ENCODE measurements at places on chromosomes 11 and 22.

DNA sequence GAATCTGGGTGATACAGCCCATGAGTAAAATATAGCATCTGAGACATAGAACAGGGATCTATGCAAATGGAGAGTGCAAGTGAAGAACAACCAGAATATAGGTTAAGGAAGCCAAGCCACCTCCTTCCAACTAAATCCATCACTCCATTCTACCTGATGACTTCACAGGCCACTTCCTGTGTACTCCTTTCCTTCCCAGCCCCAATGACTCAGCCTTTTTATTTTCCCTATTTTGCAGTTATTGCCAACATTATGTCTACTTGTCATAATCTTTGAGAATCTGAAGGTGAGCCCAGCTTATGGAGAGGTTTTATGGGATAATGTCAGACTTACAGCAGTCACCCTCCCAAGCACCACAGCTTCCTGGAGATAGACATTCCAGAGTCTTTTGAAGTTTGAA is 1.4 kb upstream of the OR52M1 start:
- no peak for DNase-seq

- DNase-seq: no peak
Measured at GRCh38 chr11:73716153-73717056, 44.5 kb downstream of the RAB6A start.

GRCh38 chr11:12389676-12390657 is 12.6 kb downstream of the PARVA start:
- no peak for DNase-seq

DNA sequence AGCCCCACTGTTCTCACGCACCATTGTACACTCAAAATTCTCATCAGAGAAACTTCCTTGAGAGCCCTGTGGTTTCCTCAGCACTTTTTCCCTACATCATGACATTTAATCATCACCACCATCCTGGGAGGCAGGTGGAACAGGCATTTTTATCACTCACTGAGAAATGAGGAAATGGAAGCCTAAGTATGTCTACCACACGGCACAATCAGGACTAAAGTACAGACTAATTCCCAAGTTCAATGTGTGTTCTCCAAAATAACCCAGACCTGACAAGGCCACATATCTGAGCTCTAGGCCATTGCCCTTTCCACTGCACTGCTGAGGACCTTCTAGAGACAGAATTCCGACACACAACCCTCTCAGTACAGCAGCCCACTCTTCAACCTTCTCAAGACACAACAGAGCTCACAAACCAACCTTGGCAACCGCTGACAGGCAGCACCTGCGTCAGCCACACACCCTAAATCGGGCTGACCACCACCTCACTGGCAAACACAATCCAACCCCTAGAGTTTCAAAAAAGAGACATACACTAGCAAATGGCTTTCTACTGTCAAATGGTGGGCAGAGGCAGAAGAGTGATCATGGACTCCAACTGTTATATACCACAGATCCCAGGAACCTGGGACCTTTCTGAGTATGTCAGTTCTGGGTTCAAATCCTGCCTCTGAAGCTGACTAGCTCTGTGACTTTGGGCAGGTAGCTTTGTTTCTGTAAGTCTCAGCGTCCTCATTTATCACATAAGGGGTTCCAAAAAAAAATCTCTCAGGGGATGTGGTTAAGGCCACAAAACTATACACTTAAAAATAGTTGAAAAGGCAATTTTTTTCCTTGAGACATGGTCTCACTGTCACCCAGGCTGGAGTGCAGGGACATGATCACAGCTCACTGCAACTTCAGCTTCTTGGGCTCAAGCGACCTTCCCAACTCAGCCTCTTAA is 16.3 kb downstream of the SMCO4 start:
- DNase-seq: no peak

DNA sequence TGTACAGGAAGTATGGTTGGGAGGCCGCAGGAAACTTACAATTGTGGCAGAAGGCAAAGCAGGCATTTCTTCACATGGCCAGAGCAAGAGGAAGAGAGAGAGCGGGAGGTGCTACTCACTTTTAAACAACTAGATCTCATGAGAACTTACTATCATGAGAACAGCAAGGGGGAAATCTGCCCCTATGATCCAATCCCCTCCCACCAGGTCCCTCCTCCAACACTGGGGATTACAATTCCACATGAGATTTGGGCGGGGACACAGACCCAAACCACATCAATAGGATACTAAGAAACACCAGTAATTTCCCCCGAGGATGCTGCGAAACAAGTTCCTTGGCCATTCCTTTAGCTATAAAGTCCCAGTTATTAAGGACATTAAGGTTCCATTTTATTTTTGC is 94.1 kb upstream of the SC5D start:
- DNase-seq: no peak

DNA sequence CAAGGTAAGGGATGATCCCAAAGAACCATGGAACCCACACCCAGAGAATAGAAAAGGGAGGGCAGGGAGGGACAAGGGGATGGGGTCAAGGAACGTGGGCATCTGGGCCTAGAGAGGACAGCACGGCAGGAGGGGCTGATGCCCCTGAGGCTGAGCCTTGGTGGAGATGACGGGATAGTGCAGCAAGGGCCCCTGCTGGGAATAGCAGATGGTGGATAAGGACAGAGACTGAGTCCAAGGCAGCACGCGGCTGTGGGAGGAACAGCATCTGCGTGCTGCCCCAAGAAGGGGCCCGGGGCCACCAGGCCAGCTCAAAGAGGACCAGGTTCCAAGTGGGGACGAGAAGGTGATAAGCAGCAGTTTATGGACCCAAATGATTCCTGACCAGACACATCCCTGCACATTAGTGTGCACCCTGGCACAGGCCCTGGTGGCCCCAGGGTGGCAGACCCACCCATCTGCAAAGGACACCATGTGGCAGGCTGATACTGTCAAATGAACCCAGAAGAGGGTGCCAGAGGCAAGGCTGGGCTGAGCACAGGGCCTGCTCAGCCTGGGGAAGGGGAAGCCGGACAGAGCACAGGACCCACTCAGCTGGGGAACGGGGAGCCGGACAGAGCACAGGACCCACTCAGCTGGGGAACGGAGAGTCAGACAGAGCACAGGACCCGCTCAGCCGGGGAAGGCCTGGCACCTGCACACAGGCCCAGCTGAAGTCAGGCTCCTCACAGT is 12.8 kb upstream of the TESMIN start:
- DNase-seq: no peak

DNA sequence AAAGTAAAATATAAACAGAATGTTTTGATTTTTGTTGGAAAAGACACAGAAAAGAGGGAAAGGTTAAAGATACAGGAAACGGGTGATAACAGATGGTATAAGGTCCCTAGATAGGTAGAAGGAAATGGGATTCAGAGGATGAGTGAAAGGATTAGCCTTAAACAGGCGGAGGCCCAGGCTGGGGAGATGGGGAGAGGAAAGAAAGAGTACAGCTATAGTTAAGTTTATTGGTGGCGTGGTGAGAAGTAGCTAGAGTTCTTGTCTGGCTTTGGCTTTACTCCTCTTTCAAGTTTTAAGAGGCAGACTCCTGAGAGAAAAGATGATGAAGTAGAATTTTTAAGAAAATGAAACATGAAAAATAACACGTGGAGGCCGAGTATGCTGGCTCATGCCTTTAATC is 13.7 kb downstream of the ZBTB44 start:
- no peak for DNase-seq

DNA sequence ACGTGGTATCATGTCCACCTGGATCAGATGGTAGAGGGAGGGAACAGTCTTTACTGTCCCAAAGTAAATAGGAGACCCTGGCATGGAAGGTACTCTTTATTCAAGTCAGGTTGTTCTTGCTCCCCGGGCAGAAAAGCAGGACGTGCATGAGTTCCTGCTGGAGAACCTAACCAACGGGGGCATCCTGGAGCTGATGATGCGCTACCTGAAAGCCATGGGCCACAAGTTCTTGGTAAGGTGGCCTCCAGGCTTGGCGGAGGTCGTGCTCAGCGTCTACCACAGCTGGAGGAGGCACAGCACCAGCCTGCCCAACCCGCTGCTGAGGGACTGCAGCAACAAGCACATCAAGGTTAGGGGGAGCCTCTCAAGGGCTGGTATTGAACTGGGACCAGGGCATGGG is 48.7 kb downstream of the CABIN1 start:
- DNase-seq: no peak

DNA sequence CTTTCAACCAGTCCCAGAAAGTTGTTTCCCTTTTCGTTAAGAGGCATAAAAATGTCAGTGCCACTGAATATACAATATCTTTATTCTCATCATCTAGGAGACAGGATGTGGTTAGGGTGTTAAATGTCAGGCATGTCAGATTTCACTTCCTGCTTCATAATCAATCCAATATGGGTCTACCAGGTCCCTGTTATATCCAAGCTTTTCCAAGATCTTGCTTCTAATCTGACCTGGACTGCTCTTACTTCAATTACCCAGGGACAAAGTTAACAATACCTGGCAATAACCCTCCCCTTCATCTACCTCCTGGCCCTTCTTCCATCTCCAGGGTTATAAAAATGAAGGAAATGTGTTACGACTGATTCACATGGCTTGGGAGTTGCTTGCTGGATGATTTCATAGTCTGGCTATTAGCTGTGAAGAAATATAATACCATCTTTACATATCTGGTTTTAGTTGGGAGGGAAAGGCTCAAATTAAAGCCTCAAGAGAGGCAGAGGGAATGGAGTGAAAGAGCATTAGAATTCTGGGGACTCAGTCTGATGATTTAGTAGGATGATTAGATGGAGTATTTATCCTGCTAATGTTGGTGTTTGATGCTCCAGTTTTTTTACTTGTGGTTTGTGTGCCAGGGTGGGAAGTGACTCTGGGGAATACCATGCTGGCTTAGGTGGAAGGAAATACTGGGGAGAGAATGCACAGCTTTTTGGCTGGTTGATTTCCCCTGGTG is 534.3 kb downstream of the ETS1 start:
- no peak for DNase-seq

DNA sequence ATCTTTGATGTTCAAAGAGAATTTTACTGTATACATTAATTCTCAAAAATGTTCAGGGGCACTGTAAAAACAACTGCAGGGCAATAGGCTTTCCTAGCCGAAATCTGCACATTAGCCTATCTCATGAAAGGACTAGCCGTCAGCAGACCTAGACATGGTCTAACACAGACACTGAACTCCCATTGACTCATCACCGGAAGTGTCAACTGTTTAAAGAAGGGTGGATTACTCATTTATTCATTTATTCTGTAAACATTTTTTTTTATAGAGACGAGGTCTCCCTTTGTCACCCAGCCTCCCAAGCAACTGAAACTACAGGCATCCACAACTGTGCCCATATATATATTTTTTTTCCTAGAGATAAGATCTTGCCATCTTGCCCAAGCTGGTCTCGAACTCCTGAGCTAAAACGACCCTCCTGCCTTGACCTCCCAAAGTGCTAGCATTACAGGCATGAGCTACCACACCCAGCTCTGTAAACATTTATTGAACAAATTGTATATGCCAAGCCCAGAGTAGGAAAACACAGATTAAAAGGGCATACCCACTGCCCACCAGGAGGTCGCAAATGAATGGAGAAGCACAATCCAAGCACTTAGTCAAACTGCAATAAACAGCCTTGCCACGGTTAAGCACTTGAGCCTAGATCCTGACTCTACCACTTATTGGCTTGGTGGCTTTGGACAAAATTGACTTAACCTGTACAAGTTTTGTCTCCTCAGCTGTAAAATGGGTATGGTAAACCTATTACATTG is 26.6 kb downstream of the RAB30 start:
- DNase-seq: no peak

- no peak for DNase-seq
Measured at GRCh38 chr11:88280673-88281316, 56.7 kb downstream of the CTSC start.

DNA sequence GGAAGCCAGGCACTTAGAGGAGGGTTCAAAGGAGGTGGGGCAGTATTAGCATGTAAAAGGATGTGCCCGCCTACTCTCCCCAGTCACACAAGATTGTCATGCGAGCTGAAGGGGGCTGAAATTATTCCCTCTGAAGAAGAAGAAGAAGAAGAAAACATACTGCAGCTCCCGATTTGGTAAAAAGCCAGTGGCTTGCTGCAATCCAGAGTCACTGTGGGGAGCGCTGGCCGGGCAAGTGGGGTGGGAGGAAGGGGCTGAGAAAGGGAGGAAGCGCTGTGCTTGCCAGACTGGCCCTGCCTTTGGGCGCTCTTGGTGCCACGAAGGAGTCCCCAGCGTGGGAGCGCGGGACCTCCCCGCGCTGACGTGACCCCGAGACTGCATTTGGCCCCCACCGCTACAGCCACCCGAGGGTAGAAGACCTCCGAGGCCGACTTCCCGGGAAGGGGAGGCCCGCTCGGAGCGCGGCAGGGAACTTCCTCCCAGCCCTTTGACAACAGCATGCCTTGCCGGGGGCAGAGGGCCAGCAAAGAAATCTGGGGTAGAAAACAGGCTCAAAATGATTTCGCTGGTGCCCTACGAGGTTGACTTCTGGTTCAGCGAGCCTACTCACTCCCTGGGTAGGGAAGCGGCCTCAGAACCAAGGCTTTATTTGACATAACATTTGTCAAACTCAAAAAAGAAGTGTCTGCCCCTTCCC is 906.3 kb downstream of the DLG2 start:
- peak; percentile 22 for DNase-seq

DNA sequence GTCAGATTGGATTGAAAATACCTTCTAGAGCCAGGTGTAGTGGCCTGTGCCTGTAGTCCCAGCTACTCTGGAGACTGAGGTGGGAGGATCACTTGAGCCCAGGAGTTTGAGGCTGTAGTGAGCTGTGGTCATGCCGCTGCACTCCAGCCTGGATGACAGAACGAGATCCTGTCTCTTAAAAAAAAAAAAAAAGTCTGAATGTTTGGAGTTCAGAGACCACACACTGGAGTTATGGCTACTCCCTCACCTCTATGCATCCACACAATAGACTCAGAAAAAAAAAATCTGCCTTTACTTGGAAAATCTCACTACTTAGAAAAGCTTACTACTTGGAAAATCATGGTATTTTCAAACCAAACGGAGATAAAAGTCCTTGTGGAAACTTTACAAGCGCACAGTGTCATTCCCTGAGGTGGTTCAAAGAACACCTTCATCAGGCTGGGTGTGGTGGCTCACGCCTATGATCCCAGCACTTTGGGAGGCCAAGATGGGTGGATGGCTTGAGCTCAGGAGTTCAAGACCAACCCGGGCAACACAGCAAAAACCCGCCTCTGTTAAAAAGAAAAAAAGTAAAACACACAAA is 63.9 kb upstream of the PICALM start:
- DNase-seq: no peak

DNA sequence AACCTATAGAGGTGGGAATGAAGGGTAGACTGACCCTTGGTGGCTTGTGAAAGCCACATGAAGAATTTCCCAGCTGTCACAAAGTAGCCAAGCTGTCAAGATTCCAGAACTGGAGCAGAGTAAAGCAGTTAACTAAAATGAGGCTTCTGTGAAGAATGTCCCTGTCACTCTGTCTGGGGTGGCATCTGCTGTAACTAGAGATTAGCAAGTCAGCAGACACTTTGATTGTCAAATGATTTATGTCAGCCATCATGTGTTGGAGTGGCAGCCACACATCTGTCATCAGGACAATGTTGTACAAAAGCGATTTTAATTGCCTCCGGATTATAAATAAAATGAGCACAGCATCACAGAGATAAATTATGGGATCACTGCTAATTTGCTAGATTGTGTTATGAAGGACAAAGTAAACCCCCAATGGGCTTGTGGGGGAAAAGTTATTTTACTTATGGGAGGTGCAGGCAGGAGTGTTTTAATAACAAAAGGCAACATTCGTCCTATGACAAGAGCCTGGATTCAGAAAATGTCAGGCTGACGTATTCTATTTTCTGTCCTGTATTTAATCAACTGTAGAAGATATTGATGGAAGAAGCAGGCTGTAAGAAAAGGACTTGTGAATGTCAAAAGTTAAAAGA is 270.9 kb downstream of the FAM181B start:
- no peak for DNase-seq

GRCh38 chr11:11117730-11118129 is 235.3 kb downstream of the CSNK2A3 start:
- no peak for DNase-seq

GRCh38 chr11:898540-899190 is 11.9 kb downstream of the CHID1 start:
- DNase-seq: no peak

Data from left ventricle myocardium inferior (tissue), 1 donor.